ENCODE measurements at places on chromosomes 4 and X.
A peak's percentile ranks its signal among the peaks of the same experiment; 100 is the strongest.

- DNase-seq, result no peak
Measured at GRCh38 chr4:73922766-73923630, 53.8 kb downstream of the CXCL1 start.

GRCh38 chr4:26372525-26373172 is 51.8 kb downstream of the RBPJ start:
- peak; percentile 63 for DNase-seq

- DNase-seq, result no peak
Measured at GRCh38 chr4:79526641-79527565, 118.9 kb upstream of the GK2 start.

DNA sequence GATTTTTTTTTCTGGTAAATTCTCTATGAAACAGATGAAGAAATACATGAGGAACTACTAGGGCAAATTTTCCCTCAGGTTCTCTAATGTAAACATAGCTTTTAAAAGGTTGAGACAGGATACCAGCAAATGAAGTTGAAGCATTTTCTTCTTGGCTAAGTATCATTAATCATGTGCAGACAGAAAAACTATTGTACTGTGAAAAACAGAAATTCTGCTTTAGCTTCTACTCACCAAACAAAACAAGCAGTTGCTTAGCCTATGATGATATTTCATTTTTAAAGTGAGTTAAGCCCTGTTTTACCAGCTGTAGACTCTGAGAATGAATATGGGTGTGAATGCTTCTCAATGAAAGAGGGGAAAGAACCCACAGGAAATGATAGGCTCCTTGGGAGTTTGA is 358.9 kb downstream of the TRAM1L1 start:
- no peak for DNase-seq

GRCh38 chr4:14867847-14868246 is 134.4 kb upstream of the CPEB2 start:
- DNase-seq, result no peak

DNA sequence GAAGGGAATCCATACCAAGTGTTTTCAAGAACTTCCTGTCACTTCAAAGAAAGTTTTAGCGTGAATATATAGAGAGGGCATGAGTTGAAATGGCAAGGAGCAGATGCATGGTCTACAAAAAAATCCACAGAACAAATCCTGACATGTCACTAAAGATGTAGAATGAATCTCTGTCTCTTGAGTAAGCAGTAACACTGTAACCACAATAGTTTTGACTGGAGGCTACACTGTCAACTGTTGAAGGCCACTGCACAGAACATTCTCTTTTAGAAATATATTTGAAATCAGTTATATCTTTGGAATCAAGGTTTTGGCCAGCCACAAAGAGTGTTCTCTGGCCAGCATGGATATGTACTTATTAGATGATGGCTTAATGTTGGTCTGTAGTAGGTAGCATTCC is 83.8 kb downstream of the VCX3B start:
- no peak for DNase-seq

- DNase-seq, result no peak
Measured at GRCh38 chr4:129218360-129218759, 122.4 kb downstream of the C4orf33 start.

GRCh38 chr4:89298788-89299152 is 8.8 kb downstream of the GPRIN3 start:
- DNase-seq, result no peak

DNA sequence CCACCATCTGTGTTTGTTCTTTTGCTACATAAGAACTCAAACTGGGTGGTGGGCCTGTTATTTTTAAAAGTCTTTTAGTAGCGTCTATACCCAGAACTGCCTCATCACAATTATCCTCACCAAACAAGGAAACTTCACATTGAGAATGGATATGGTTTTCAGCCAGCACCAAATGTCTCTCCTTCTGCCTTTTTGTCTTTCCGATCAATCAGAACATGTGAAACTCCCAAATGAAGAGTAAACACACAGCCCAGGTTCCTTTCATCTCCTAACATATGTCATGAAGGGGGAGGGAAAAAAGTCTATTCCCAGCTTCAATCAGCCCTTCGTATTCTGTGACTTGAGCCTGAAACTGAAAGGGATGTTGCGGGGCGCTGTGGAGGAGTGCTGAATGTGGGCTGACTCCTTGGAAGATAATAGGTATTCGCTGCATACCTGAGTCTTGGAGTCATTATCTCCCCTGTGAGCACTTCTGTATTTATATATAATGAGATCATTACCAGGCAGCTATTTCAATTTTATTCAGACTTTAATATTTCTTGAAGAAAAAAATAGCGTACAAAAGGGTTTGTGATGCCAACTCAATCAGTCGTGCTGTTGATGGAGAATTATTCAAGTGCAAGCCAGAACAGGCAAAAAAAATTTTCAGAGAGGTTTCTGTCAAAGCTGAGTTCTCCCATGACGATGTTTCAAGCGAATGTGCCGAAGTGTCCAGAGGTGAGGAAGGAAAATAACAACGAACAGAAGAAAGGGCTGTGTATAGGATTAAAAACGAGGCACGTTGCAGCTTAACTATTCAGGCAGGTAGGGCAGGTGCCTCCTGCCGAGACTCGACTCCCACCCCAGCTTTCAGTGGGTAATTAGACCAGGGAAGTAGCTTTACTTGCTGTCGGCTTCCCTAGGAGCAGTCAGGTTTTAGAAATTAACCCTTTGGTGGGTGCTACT is 163.9 kb upstream of the NOCT start:
- DNase-seq, result no peak

DNA sequence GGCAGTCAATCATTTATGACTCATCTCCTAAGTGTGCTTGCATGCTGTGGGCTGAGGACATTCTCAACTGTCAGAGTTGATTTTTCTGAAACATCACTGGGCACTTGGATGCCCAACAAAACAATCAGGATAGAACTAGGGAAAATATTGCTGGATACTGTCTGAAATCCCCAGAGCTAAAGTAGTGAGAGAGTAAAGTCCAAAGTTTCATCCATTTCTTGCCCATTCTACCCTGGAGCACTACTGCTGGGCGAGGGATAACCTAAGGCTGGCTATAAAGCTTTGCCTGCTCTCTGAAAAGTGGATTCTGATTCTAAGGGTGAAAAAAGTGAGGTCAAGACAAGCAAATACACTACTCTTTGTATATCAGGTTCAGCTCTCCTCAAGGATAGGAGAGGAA is 279.6 kb upstream of the EDA2R start:
- no peak for DNase-seq

- no peak for DNase-seq
Measured at GRCh38 chrX:110745288-110745687, 50.3 kb downstream of the CHRDL1 start.

DNA sequence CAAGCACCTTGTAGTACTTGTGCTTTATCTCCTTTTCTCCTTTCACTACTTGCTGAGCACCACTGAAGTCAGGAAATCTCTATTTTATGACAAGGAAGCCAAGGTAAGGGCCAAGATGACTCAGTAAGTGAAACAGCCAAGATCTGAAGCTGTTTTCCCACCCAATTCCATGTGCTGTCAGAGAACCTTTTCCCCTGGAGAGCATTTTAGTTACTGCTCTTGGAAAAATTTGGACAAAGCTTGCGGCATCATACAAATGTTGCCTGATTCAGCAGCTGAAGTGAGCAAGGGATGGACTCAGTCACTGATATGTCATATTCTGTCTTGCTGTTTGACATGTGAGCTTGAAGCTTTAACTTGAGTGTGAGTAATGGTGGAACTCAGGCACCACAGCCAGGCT is 391.4 kb downstream of the RAB28 start:
- no peak for DNase-seq

DNA sequence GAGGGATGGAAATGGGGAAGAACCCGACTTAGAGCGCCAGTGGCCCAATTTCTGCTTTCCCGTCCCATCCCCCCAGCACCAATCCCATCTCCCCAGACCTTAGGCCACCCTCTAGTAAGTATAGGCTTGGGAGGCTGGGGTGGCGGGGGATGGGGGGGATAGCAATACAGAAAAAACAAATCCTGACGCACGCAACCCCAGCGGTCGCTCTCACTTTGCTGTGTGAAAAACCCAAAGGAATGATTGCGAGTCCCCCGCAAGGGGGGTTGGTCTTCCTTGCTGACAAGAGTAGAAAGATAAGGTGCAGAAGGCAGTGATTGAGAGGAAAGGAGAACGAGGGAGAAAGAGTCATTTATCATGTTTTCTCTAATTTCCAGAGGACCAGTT is 863 bp downstream of the CPE start:
- DNase-seq, result no peak

DNA sequence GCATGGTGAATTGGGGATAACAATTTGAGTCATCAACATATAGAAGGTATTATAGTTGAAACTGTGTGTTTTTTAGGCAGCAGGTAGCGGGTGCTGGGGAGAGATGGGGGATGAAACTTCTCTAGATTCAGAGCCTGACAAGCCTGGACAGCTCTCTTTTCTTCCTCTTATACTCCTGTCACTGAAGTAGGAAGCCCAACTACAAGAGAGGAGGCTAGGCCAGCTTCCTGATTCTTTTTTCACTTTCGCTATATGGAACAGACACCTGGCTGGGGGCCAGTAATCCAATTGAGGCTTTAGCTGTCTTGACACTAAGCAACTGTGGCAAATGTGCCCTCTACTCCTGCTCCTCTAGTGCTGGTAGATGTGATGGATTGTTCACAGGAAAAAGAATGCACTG is 69.2 kb downstream of the PHKA1 start:
- DNase-seq, result no peak

- no peak for DNase-seq
Measured at GRCh38 chr4:103721251-103721650, 1.5 kb upstream of the TACR3 start.

- DNase-seq, result no peak
Measured at GRCh38 chr4:149370785-149371420, 444.7 kb downstream of the IQCM start.

GRCh38 chr4:80875642-80876041 is 154.9 kb upstream of the BMP3 start:
- DNase-seq, result no peak

Measured in SIG-M5 (cell line).